ENCODE measurements at places on chromosomes 16 and 17. TPM values are rescaled to one million over a fixed set of nuclear protein-coding genes. Genes with fewer than 3 reads are reported as not detected.

The ZDHHC1 gene
- 1.2 TPM for total RNA-seq

The SLC6A2 gene
- total RNA-seq = under 0.01 TPM

GRCh38 chr16:23333831-23334456 is 31.8 kb downstream of the SCNN1B start:
- no peak for DNase-seq

- DNase-seq = no peak
Measured at GRCh38 chr16:6698548-6698947, 634.1 kb upstream of the RBFOX1 start.

- DNase-seq = no peak
Measured at GRCh38 chr17:47295037-47295873, 28.5 kb upstream of the EFCAB13 start.

The KRTAP17-1 gene
- not detected for total RNA-seq

The SLC5A2 gene
- total RNA-seq = 1.2 TPM
